NCI-H1105 (cell line): ENCODE measurements at places on chromosomes 1 and 21.

DNA sequence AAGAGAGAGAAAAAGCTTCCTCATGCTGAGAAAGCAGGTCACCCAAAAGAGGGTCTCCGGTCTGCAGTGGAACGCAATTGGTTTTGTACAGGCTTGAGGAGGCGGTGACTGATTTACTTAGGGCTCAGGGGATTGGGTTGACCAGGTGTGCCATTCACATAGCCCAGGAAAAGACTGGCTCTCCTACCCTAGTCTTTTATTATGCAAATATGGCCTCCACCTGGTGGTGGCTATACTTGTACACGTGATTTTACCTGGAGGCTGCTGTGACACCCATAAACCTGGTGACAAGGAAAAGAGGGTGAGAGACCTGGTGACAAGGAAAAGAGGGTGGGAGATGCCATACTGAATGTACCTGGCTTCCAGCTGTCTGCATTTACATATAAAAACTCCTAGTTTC, 49.9 kb downstream of the DNTTIP2 start:
- no peak for DNase-seq

- no peak for DNase-seq
Measured at GRCh38 chr1:7117399-7118281, 332.4 kb downstream of the CAMTA1 start.

DNA sequence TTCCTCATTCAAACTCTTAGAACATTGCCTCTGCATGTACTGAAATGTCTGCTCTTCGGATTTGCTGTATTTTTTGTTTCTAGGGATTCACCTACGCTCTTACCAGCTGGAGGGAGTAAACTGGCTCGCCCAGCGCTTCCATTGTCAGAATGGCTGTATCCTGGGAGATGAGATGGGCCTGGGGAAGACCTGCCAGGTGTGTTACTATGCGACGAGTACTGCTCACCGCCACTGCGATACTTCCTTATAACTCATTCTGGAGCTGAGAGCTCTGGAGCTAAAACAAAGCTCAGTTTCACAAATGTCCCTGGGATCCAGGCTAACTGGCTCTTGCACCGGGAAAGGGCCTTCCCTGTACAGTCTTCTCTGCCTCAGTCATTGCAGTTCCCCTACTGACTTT, 10.1 kb downstream of the CHD1L start:
- DNase-seq: no peak

GRCh38 chr1:23601135-23601967, 42.0 kb upstream of the ID3 start:
- no peak for DNase-seq

DNA sequence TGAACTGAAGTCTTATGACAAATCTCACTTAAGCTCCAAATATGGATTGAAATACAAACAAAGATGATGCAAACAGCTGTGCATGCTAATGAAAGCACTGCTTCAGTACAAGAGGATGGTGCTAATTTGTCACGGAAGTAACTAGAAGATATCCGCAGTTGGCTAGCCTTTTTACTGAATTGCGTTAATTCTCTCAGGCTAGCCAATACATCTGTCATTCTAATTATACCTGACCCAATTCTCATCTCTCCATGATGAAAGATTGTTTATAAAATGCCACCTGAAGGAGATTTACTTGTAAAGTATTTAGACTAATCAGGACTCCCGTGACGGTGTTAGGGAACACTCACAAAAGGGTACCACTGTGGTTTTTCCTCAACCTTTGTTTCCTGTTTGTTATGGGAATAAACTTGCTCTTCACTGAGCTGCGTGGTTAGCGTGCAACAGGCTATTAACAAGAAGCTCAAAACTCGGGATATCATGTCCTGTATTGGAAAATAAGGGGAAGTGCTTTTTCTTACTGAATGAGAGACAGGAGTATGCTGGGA, 162.5 kb downstream of the APP start:
- DNase-seq: peak; percentile 68

DNA sequence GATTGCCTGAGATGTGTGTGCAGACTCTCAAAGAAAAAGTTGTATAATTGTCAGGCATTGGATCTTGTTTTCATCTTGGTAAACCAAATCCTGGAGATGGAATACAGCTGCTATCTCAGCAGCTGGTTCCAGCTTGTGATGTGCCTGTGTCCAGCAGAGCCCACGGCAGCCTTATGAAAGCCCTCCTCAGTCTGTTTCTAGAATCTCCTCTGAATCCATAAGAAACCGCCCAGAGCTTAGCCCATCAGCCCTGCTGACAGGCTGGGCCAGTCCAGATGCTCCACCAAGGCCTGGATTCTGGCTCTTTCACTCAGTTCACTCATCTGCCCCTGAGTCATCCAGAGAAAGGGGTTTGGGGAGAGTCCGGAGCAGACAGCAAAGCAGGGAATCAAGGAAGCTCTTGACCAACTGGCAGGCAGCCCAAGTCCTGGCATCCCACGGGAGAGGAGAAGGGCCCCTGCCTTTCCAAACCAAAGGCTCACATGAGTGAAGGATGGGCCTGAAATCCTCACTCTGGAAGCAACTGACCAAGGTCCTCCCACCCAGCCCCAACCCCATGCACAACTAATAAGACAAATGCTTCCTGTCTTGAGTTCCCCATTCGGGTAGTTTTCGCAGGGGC, 45.7 kb downstream of the NAV1 start:
- DNase-seq: no peak

DNA sequence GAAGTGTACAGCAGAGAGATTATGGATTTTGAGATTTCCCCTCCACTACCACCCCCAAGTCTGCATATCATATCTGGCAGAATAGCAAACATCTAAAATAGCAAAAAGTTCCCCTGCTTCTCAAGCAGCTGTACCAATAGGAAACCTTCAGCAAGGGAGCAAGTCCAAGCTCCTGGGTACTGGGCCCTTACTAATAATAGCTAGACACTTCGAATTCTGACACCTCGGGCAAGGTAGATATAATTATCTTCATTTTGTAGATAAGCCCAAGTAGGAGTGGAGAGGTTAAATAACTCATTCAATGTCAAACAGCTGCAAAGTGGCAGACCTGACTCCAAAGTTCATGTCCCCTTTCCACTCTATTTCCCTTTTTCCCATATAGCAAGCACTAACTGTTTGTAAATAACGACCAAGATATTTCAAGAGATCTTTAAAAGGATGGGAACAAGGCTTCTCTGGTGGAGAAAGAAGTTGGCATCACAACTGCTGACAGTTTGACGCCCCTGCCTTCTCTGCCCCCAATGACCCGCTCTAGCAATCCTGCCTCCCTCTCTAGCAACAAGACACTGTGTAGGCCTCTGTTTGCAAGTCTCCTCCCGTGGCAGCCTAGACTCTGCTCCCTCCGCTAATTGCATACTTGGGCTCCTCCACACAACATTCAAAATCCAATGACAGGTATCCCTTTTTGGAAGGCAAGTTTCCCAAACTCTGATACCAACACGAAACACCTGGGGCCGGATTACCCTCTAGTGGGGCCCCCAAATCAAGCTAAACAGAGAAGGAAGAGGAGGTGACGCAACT, 18.7 kb upstream of the ADAR start:
- no peak for DNase-seq

DNA sequence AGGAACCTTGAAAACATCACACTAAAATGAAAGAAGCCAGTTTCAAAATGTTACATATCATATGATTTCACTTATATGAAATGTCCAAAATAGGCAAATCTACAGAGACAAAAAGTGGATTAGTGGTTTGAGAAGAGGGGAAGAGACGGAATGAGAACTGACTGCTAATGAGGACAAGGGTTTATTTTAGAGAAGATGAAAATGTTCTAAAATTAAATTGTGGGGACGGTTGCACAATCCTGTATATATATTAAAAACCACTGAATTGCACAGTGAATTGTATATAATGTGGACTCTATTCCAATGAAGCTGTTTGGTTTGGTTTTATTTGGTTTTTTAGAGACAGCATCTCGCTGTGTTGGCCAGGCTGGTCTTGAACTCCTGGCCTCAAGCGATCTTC, 35.6 kb downstream of the PRPF38A start:
- DNase-seq: no peak

DNA sequence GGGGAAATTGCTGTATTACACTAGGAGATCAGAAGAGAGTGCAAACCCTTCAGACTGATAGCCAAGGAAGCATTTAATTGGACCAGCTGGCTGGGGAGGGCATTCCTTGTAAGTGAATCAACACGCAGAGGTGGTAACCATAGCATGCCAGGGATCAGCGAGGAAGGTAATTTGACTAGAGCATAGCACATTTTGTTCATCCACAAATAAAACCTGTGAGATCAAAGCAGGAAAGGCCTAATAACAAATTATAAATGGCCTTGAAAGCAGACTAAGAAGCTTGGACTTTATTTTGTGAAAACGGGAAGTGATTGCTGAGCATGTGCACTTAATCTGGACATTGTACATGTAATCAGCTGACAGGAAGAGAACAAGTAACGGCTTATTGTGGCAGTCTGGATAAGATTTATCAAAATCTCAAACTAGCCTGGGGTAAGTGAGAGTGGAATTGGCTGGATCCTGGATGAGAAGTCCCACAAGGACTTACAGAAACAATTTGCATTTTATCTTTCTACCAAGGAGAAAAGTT, 11.7 kb upstream of the CD55 start:
- no peak for DNase-seq

DNA sequence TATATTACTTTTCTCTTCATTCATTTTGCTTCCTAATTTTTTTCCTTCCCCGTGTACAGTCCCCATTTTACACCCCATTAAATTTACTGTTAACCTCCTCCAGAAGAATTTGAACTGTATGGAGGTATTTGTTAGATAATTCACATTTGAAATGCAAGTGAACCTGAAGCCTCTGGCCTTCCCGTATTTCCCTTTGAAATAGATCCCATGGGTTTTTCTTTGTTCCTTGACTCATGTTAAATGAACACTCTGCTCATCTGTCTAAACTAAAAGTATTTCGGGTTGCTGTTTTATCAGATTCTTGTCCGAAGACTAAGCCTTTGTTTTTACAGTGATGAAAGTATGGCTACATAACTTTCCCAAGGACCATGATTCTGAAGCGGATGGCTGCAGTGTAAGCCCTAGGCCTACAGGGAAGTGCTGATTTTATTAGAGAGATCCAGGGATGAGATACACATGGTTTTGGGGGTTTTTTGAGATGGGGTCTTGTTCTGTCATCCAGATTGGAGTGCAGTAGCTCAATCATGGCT, 187.9 kb downstream of the PATJ start:
- DNase-seq: no peak

DNA sequence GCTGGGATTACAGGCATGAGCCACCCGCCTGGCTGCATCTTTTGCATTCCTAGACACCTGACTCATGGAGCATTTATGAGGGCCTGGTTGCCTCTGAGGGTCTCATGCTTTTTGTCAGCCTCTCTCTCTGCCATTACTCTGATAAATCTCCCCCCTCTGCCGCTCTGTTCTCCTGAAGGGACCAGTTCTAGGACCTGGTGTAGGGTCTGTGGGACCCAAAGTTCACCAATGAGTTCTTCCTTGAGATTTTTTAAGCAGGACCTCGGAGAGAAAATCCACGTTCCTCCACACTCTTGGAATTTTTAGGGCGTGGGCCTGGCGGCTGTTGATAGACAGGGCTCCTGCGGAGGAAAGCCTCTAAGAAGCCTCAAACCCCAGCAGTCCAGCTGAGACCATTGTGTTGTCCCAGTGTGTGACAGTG, 91.9 kb upstream of the ERRFI1 start:
- no peak for DNase-seq

DNA sequence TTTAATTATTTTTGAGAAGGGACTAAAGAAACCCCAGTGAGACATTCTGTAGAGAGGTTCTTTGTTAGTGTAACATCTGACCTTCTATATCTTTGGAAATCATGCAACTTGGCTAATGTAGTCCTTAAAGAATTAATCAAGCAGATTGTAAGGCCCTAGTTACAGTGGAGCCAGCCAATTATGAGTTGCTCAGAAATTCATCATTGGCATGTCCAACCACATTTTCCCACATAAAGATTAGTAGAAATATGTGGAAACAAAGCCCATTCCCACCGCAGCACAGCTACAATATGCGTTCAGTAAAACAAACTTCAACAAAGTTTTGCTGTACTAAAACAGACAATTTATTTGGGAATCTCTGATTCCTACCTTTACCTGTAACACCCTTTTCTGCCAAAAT, 27.8 kb downstream of the WNT2B start:
- no peak for DNase-seq

DNA sequence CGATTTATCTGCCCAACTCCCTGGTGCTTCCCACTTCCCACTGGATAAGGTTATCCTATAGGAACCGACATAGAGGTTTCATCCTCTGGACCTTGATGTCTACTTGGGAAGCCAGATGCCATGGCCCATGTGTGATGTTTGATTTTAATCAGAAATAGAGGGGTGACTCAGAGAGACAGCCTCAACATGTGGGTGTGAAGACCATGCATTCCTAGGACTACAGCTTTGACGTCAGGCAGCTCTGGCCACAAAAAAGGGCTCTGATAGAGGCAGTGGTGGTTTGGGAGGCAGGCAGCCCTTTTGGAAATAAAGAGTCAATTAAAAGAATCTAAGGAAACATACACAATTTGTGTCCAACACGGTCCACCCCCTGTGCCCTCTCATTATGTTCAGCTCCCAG, 5.2 kb upstream of the SH2D2A start:
- no peak for DNase-seq

DNA sequence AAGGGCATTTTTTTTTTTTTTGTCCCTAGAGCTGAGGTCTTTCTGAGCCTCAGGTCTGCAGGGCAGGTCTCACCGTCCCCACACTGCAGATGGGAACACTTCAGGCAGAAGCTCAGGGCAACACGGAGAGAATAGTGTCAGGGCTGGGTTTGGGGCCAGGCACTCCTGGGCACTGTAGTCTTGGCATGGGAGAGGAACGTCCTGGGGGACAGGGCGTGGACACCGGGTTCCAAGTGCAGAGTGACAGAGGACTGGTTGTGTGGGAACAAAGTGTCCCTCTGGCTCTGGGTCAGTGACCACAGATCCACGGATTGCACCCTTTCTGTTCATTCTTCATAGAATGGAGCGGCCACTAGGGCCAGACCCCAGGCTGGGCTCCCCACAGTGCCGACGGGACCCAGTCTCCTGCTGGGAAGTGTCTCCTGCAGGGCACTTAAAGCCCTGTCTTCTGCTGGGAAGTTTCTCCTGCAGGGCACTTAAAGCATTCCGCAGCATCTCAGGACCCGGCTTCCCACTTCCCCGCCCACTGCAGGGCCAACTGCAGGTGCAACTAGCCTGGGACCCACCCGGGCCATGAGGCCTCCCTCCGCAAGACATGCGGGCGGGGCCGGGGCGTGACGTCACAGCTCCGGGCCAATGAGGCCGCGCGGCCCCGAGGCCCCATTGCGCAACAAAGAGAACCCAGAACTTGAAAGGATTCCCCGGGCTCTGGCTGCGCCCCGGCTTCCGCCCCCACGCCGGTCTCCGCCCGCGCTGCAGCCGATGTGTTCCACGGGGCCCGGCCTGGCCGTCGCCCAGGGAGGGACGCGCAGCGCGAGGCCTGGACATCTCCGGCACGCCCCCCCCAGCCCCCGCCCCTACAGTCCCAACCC, 1.2 kb downstream of the GPR153 start:
- peak; percentile 57 for DNase-seq

DNA sequence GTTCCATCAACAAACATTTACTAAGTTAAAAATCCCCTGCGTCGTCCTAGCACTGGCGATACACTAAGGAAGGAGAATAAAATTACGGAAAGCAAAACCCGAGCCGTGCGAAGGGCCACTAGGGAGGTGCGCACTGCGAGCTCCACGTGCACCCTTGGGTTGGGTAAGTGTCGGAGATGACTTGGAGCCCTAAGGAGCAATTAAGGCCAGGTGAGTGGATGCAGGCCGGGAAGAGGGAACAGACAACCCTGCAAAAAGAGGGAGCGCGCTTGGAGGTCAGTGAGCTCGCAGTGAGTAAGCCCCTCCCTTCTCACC, 704 bp downstream of the WDR4 start:
- no peak for DNase-seq
